Breast epithelium (tissue), 4 donors: ENCODE measurements at places on chromosomes 2 and 18. TPM values are rescaled to one million over a fixed set of nuclear protein-coding genes. Genes with fewer than 3 reads are reported as not detected.

- H3K4me1 ChIP-seq, result no peaks in the 10 kb centered on the region
- H3K36me3 ChIP-seq, result no peaks in the 10 kb centered on the region
- no peak overlapping the region for H3K27ac ChIP-seq
- H3K4me3 ChIP-seq, result no peak overlapping the region
Observed at GRCh38 chr2:32847734-32848133, 99.0 kb upstream of the LTBP1 start.

The ABCA12 gene
- total RNA-seq, result not detected

- H3K27ac ChIP-seq, result no peak overlapping the region
- no peaks in the 10 kb centered on the region for H3K27me3 ChIP-seq
- no peak overlapping the region for H3K4me3 ChIP-seq
- H3K36me3 ChIP-seq, result no peaks in the 10 kb centered on the region
Observed at GRCh38 chr18:25102662-25103061, 249.3 kb downstream of the ZNF521 start.

The IL37 gene
- not detected for total RNA-seq

DNA sequence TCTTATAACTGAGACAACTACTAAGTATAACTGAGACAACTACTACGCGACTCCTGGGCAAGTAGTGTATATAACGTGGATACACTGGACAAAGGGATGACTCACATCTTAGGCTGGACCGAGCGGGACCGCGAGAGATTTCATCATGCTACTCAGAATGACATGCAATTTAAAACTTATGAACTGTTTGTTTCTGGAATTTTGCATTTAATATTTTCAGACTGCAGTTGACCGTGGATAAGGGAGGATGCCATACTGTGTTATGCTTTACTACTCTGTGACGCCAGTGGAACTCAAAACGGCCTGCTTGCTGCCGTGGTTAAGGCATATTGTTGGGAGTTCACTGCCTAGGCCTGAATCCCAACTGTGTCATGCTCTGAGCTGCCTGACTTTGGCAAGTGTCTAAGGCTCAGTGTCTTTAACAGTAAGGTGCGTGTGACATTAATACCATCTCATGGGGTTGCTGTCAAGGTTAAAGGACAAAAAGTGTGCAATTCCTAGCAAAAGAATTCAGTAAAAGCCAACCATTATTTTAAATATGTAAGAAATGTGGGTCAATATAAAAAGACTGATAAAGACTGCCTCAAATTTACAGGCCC lies 64.6 kb downstream of the BMP10 start:
- DNase-seq, result no peak
- H3K4me3 ChIP-seq, result no peak overlapping the region
- no peaks in the 10 kb centered on the region for H3K36me3 ChIP-seq

The CCL20 gene
- total RNA-seq, result 1.3 TPM

The KDSR gene
- total RNA-seq, result 41.6 TPM

DNA sequence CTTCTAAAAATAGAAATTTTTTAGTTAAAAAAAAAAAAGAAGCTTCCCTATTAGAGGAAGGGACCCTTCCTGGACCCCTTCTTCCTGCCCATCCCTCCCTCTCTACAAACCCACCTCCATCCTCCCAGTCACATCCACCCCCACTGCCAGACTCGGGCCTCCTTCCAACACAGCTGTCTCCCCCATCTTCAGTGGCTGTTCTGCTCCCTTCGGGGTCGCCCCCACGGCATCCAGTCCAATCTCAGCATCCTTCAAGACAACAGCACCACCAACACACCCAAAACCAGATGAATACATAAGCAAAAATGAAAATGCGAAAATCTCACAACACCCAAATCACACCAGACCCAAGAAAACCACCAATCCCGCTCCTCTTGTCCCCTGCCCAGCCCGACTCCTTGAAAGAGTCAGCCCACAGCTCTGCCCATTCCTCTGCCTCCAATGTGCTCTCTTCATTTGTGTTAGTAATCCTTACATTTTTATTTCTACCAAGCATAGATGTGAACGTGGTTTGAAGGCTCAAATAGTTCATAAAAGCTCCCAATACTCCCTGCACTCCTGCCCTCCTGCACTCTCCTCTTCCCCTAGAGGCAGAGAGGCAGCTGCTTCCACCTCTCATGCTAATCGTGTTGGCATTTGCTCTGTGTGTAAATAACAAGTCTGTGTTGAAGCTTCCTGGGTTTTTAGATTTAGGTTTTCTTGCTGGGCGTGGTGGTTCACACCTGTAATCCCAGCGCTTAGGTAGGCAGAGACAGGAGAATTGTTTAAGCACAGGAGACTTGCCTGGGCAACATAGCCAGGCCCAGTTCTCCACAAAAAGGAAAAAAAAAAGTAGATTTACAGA lies 37.0 kb downstream of the MAL start:
- H3K36me3 ChIP-seq, result no peaks in the 10 kb centered on the region
- H3K27me3 ChIP-seq, result no peaks in the 10 kb centered on the region
- H3K27ac ChIP-seq, result no peak overlapping the region
- no peaks in the 10 kb centered on the region for H3K4me1 ChIP-seq

The AFF3 gene
- total RNA-seq, result 63.6 TPM

DNA sequence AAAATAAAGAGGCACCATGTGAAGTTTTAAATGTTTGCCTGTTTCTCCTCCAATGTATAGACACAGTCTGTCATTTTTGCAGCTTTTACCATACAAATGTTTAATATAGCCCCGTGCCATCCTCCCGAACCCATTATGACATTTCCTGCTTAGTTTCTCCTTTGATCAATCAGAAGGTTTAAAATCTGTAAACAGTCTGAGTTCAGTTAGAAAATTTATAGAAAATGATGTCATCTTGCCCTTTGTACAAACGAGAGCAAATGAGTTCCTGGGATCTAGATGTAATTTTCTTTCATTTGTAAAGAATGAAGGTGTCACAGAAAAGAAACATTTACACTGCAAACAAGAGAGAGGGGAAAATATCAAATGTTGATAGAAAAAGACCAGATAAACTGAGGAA lies 62.7 kb upstream of the NFU1 start:
- no peaks in the 10 kb centered on the region for H3K36me3 ChIP-seq
- H3K4me1 ChIP-seq, result no peaks in the 10 kb centered on the region
- no peak for DNase-seq

GRCh38 chr18:48222118-48222517 lies 187.1 kb downstream of the ZBTB7C start:
- H3K27me3 ChIP-seq, result no peaks in the 10 kb centered on the region
- no peaks in the 10 kb centered on the region for H3K4me1 ChIP-seq
- H3K27ac ChIP-seq, result no peak overlapping the region
- no peak overlapping the region for H3K4me3 ChIP-seq

- H3K27ac ChIP-seq, result no peak overlapping the region
- no peaks in the 10 kb centered on the region for H3K27me3 ChIP-seq
- no peaks in the 10 kb centered on the region for H3K4me1 ChIP-seq
Observed at GRCh38 chr2:68653538-68653982, 10.2 kb downstream of the PROKR1 start.

DNA sequence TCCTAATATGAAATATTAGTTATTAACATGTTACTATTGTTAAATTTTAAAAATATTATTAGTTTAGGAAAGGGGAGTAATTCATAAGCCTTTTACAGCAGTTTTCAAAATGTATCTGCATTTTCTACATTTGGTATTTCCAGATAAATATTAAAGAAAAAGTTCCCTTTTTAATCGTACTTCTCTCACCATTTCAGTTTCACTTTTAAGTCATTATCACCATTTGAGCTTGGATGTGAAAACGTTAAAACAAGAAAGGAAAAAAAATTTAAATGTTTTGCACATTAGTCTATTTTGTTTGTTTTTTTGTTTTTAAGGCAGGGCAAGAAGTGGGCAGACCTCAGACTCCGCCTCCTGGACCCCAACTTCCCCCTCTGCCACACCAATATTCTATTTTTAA lies 3.3 kb upstream of the SRSF7 start:
- no peaks in the 10 kb centered on the region for H3K27me3 ChIP-seq
- H3K27ac ChIP-seq, result no peak overlapping the region
- no peak overlapping the region for H3K4me3 ChIP-seq

The CAVIN2 gene
- 31.3 TPM for total RNA-seq

DNA sequence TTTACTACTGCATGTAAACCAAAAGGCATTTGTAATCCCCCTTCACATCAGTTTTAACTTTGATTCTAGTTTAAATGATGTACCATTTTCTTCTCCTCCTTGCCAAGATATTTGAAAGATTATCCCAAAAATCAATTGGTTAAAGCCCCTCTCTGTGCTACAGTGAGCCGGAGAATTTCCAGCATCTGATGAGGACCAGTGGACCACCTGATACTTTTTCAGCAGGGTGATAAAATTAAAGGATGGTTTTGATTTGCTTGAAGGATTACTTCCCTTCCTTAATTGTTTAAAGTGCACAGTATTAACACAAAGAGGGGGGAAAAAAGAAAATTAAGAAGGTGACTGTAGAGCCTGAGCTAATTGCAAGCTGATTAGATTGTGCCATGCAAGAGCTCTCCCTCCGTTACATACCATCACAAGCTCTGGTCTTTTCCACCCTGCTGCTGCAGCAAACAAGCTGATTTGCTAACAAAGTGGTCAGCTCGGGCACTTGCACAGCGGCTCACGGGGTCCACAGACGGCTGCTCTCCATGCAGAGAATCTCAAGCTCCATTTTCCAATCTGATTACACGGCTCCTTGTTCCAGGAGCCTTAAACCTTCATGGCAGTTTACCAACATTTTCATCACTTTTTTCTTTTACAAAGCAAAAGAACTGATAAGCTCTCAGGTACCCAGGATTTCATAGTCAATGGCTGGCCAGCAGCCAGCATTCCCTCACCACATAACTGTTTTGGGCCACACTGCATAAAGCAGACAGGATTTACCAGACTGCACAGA lies 22.1 kb downstream of the FIGN start:
- H3K4me3 ChIP-seq, result no peak overlapping the region
- DNase-seq, result no peak
- no peaks in the 10 kb centered on the region for H3K36me3 ChIP-seq
- no peaks in the 10 kb centered on the region for H3K27me3 ChIP-seq
- H3K27ac ChIP-seq, result no peak overlapping the region
- H3K4me1 ChIP-seq, result no peaks in the 10 kb centered on the region

The SLC4A3 gene
- 4.6 TPM for total RNA-seq

The SATB2 gene
- 8.2 TPM for total RNA-seq

DNA sequence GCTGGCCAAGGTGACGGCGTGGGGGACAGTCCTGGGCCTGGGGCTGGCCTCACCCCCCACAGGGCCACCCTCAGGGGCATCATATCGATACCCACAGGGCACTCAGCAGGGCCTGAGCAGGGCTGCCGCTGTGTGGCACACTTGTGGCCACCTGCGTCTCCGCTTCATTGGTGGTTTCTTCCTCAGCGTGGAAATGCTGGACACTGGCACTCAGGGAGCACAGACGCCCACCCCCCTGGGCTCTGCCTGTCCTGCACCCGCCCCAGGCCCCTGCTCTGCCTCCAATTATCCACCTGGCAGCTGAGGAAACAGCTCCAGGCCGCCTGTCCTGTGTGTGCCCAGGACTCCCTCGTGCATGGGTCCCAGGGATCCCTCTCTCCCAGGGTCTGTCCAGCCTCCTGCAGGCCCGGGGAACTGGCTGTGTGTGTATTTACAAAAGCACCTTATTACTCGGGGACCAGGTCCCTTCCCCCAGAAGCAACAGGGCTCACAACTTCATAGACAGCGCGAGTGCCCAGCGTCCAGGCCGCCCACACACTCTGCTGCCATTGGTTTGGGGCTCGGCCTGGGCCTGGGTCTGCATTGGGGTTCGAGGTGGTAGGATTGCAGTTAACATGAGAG lies 13.1 kb downstream of the CROCC2 start:
- H3K27ac ChIP-seq, result no peak overlapping the region
- peaks cover 8% of the 10 kb centered on the region for H3K4me1 ChIP-seq
- H3K27me3 ChIP-seq, result no peaks in the 10 kb centered on the region

DNA sequence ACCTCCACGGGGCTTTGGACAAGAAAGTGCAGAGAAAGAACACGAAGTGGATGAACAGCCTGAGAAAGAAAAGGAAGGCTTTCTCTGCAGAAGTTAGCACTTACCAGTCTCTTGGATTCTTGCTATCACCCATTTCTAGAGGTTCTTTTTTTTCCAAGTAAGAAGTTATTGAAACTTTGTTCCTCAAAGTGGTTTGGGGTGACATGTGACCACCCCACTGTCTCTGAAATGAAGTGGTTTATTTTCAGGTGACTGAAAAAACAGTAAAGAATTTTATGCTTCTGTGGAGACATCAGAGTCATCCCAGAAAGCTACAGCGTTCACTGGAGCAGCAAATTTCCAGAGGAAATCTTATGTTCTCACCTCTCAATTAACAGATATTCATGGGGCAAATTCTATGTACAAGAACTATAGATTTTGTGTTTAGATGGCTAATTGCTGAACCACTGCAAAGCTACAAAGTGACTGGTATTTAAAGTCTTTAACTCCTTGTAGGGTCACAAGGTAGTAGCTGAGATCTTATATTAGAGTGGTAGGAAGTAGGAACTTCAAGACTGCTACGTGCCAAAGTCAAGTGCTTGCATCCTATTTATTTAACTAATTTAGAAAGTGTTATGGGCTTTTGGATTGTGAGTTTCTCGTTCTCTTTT lies 267.5 kb downstream of the TGIF1 start:
- no peaks in the 10 kb centered on the region for H3K36me3 ChIP-seq
- DNase-seq, result no peak

DNA sequence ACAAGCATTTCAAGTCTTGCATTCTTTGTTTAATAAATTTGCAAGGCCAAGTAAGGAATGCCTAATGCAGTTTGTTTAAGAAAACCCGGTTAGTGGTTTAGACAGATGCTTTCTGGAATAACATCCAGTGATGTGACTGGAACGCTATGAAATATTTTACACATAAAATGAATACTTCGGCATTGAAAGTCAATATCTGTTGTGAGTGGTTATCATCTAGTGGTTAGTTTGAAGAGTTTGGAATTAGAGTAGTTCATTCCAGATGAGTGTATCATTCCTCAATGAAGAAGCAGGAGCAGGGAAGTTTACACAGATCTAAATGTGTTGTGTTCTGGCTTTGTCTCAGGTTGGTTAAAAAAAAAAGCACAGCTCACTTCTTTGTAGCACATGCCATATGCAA lies 608.0 kb upstream of the PIK3C3 start:
- H3K36me3 ChIP-seq, result no peaks in the 10 kb centered on the region
- no peaks in the 10 kb centered on the region for H3K4me1 ChIP-seq
- no peak overlapping the region for H3K27ac ChIP-seq
- no peak overlapping the region for H3K4me3 ChIP-seq

DNA sequence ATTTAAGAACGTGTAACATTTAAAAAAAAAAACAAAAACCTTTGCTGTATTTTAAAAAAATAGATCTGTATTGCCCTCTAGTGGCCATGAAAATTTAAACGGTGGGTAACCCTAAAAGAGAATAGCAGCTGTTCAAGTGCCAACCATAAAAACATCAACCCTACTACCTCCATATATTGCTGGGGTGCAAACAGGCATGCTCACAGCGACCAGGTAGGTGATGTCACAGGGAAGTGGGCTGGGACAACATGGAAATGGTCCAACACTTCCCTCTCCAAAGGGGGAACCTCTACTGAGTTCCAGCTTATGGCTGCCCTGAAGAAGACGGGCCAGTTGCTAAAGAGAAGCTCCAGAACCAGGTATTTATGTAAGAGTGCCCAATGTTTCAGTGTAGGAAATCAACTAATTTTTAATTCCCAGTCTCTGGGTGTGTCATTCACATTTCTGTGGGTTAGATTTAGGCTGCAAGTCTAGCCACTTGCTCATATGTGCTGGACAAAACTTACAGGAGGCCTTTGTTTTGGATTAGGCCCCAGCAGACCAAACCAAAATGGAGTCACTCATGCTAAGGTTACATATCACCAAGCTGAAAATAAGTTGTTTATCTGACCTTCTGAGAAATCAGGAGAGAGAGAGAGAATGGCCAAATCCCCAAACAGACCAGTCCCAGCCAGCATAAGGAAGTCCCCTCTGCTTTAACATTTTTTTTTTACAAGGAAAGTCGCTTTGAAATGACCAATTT lies 54.5 kb downstream of the SKA1 start:
- no peak overlapping the region for H3K27ac ChIP-seq
- no peak overlapping the region for H3K4me3 ChIP-seq
- no peaks in the 10 kb centered on the region for H3K27me3 ChIP-seq
- H3K4me1 ChIP-seq, result no peaks in the 10 kb centered on the region
- DNase-seq, result no peak
